Gastroesophageal sphincter (tissue), 4 donors: ENCODE measurements at places on chromosomes 6 and 20. TPM values are rescaled to one million over a fixed set of nuclear protein-coding genes. Genes with fewer than 3 reads are reported as not detected.

Gene RAMACL
- total RNA-seq = 0.27 TPM

DNA sequence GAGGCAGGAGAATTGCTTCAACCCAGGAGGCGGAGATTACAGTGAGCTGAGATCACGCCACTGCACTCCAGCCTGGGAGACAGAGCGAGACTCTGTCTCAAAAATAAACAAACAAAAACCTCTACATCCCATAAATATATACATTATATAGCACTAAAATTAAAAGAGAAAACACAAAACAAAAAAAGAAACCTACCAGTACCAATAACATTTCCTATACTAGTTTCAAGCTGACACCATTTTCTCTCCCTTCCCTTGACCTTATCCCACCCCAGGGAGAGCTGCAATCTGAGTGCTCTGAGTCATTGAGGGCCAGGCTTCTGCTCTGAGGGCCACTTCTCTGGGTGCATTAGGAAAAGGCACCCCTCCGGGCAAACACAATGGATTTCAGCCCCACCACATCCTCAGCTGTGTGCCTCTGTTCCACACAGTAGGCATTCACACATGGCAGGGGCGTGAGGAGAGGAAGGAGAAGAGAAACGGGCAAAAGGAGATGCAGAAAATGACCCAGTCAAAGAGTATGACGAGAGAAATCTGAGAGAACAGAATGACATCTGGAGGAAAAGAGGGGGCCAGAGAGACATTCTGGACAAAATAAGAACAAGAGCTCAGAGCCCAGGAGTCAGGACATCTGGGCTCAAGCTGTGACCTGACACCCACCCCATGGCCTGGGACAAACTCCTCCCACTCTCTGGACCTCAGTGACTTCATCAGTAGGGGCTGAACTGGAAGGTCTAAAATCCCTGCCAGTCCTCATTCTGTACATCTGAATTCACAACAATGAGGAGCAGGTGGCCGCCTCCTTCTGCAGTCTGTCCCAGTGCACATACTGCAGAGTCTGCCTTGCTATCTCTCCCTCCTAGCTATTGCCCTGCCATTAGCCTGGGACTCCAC lies 18.2 kb downstream of the TRIM26 start:
- no peak for ATAC-seq

- no peak for ATAC-seq
Measured at GRCh38 chr20:47764154-47764733, 21.0 kb downstream of the SULF2 start.

DNA sequence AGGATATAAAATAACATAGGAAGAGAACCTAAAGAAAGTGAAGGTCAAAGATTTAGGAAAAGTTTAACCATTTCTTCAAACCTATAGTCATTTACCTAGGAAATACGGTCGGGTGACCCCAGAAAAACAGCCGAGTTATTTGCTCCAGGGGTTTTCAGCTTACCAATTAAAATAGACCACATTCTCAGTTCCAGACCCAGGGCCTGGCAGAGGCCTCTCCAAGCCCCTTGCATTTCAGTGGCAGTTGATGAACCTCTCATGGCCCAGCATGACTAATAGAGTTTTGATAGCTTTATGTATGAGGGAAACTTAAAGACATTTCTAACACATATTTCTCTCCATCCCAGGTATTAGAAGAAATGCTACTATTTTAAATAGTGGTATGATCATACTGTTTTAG lies 113.5 kb downstream of the OGFRL1 start:
- ATAC-seq = no peak

Gene C6orf15
- total RNA-seq = not detected

Gene SLC29A1
- 120 TPM for total RNA-seq

DNA sequence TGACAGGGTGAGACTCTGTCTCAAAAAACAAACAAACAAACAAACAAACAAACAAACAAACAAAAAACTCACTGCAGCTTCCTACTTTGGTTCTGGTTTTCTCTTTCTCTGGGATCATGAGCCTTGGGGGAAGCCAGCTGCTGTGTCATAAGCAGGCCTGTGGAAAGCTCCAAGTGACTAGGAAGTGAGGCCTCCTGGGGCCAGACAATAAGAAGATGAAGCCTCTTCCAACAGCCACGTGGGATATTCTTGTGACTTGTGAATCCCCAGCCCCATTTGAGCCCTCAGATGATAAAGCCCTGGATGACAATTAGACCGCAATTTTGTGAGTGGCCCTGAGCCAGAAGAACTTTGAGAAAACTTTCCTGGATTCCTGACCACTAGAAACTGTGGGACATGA lies 11.4 kb downstream of the HLA-A start:
- no peak for ATAC-seq

DNA sequence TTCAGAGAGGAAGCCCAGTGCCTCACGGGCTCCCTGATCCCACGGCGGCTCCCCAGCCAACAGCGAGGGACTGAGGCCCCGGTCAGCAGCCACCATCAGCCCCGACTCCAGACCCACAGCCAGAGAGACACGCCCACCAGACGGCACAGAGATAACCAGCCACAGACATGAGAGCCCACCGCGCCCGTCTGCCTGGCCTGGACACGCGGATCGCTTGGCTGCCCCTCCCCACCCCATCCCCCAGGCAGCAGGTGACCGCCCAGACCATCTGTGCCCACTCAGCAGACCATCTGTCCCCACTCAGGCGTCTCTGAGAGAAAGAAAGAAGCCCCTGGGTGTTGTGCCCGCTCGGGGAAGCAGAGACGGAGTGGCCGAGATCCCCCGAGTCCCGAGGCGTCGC lies 55.5 kb upstream of the CHRNA4 start:
- ATAC-seq = no peak

Gene TRAPPC3L
- total RNA-seq = not detected

GRCh38 chr6:148708707-148709106 lies 38.1 kb upstream of the UST start:
- ATAC-seq = no peak
